ENCODE measurements at places on chromosomes 5 and 9.

- DNase-seq = no peak
Measured at GRCh38 chr5:40446910-40447309, 232.8 kb upstream of the PTGER4 start.

- peak; percentile 77 for DNase-seq
Measured at GRCh38 chr5:139272471-139273321, 20.8 kb upstream of the MATR3 start.

DNA sequence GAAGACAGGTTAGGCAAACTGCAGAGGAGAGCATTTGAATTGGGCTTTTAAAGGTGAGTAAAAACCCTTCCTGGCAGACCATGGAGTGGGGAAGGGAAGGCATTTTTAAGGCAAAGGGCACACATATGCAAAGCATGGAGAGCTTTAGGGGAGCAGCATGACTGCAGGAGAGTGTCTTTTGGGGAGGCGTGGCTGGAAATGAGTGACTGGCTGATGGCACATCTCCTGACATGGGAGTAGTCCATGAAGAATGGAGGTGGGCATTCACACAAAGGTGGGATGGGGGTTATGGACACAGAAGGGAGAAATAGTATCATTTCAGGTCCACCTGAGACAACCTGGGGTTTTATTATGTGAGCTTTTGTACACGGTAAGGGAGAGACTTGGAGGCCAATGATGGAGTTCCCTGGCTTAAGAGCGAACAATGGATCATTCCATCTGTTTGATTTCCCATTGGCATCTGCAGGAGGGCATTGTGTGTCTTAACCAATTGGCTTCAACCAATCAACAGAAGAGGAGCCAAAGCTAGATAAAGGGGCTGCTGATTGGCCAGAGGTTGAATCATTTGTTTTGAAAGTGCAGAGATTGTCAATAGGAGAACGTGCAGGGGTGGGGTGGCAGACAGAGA lies 2.1 kb downstream of the NSG2 start:
- no peak for DNase-seq

- DNase-seq = no peak
Measured at GRCh38 chr9:99190597-99191283, 31.0 kb downstream of the ALG2 start.

DNA sequence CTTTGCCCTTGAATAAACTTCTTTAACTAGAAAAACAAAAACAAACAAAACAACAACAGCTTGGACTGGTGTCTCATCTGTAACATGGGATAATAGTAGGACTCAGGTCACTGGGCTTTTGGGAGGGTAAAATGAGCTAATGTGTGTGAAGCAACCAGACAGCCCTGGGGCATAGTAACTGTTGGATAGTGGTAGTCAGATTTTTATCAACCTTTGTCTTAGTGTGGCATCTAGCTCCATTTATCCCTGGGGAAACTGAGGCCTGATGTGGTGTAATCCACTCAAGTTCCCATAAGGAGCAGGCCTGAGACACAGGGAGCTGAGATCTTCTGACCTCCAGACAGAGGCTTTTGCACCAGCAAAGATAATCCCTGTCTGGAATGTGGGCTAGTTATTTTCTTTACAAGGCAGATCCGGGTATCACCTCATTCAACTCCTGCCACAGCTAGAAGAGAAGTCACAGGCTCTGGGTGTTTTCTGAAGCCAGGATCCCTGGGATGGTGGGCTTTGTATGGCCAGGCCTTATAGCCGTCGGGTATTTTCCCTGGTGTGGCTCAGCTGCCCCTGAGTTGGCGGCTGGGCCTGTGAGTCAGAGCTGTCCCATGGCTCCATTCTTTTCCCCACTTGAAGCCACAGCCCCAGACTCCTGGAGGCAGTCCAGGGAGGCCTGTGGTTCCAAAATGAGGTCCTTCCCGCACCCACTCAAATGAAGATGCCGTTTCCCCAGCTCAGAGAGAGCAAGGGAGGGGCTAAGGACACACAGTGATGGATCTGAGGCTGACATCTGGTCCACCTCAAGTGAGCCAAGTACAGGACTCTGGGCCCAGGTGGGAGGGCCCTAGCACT lies 26.1 kb upstream of the CSF1R start:
- no peak for DNase-seq

DNA sequence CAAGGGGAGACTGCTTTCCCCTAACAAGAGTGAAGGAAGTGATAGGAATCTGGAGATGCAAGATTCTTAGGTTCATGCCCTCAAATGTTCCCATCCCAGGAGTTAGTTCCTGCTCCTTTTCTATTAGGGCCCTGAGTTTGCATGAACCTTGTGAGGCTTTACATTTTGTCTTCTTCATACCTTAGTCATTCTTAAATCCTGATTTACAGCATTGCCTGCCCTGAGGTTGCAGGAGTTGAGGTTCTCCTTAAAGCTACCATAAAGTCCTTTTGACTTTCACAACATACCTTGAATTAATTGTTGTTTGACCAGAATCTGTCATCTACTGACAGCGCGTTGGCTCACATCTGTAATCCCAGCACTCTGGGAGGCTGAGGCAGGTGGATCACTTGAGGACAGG lies 151.5 kb upstream of the ABCA1 start:
- no peak for DNase-seq

GRCh38 chr9:137611623-137612609 lies 6.4 kb downstream of the ARRDC1 start:
- peak; percentile 48 for DNase-seq

- peak; percentile 98 for DNase-seq
Measured at GRCh38 chr9:34139477-34140146, 13.1 kb upstream of the DCAF12 start.

DNA sequence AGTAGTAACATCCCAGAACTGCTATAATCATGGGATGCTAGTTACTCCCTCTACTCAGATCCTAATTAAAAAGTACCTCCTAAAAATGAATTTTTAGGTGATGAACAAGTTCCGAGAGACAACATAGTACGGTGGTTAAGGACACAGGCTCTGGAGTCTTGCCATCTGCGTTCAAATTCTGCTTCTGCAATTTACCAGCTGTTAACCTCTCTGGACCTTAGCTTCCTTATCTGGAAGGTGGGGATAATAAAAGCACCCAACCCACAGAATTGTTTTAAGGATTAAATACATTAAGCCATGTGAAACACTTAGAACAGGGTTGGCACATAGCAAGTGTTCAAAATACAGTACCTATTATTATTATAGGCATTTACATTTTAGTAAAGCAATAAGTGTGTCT lies 77.5 kb upstream of the XPA start:
- DNase-seq = peak; percentile 12

GRCh38 chr9:134888603-134889190 lies 8.1 kb downstream of the FCN2 start:
- DNase-seq = no peak
